ENCODE measurements at places on chromosomes 6 and 20.

- DNase-seq = no peak
These were observed 140.3 kb downstream of the CEP57L1 start for GRCh38 chr6:109235481-109236038.

DNA sequence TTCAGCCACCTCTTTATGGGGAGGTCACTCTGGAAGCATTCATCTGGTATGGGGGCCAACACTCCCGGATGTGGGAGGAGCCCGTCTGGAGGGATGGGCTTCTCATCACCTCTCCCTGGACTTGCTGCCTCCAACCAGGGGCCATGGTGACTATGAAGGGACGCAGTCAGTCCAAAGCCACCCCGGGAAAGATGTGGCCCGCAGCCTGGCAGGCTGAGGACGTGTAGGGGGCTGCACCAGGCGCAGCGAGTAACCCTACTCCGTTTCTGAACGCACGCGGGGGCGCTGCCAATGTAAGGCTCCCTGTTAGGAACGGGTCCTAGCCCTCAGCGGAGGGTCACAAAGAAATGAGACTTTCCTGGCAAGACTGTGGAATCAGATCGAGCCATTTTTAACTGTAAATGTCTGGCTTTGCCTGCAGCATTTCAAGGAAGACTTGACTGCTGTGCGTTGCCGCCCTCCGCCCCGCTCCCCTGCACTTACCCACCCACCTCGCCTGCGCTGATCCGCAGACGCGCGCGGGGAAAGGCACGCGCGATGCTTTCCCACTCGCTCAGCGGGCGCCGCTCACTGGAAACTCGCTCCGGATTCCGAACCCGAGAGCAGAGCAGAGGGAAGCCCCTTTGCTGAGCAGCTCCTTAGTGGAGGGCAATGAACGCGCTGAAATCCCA is 55.1 kb downstream of the IL20RA start:
- DNase-seq = no peak

DNA sequence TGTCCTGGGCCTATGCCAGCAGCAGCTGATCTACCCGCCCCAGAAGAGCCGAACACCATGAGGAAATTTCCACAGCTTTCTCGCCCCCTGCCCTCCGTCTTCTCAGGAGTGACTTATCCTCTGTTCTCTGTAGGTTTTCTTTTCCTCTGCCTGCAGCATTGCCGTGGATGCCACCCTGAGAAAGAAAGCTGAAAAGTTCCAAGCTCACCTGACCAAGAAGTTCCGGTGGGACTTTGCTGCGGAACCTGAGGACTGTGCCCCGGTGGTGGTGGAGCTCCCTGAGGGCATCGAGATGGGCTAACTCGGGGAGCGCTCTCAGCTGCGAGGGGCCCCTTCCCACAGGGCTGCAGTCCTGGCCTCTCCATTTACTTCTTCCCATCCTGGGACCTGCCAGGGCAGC is 19.2 kb downstream of the AAR2 start:
- no peak for DNase-seq

DNA sequence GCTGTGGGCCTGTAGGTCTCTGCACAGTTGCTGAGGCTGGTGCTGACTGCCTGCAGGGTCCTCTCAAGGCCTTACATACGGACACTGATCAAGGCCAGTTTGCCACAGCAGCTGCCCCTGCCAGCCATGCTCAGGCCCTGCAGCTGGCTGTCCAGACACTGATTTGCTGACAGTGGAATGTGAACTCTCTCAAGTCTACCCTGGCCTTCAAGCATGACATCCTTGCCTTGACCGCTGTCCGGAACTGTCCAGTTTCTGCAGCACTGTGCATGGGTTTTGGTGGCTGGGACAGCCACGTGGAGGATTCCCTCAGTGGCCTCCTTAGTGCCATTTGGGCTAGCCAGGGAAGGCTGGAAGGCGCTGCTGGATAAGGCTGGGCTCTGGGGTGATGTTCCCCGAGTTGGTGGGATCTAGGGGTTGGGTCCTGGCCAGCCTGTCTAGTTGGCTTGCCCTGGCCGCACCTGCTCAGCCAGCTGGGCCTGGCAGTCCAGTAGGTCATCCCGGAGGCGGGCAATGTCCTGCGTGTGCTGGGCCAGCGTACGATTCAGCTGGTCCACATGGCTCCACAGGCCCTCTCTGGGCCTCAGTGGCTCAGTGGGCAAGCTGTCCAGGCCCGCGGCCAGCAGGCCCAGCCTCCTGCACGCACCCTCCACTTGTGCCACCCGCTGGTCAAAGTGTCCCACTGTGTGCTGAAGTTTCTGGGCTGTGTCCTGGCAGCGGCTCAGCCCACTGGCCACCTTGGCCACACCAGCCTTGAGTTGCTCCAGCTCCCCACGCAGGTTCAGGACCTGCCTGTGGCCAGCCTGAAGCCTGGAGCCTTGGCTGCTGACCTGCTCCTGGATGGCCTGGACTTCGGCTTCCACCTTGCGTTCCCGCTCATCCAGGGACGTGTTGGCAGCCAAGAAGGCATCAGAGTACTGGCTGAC is 5.5 kb downstream of the EMILIN3 start:
- DNase-seq = no peak

DNA sequence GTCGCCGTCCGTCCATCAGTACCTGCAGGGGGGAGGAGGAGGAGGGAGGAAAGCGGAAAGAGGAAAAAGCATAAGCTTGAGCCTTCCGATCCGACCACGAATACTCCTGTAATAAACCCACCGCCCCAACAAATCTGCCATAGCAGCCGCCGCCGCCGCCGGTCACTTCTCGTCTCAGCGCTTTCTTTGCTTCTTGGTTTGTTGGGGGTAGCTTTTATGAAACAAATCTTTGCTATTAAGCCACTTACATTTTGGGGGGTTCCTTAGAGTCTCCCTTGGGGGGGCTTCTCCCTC is 277 bp downstream of the ADGRB3 start:
- no peak for DNase-seq

DNA sequence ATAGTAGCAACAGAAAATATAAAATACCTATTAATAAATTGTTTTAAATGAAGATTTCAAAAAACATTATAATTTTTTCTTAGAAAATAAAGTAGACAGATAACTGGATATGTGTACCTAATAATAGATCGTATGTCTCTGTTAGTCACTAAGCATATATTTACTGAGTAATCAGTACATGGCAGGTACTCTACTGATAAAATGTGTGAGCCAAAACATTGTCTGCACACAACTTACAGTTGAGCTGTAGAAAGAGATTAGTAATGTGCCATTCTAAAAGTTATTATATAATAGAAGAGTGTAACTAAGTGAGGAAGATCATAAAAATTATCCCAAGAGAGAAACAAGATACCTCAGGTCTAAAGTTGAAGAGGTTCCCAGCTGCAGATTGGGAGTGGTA is 929.9 kb upstream of the EPHA7 start:
- DNase-seq = no peak

GRCh38 chr6:158835616-158836221 is 16.6 kb upstream of the EZR start:
- DNase-seq = no peak

- no peak for DNase-seq
These were observed at the start of gene HLA-DOB for GRCh38 chr6:32816746-32817204. Gene HLA-DOB (minus strand): TSS chr6:32817002. CDS start chr6:32816951, 51 bp downstream.
